ENCODE measurements at places on chromosomes 1 and 21. TPM values are rescaled to one million over a fixed set of nuclear protein-coding genes. Genes with fewer than 3 reads are reported as not detected.

DNA sequence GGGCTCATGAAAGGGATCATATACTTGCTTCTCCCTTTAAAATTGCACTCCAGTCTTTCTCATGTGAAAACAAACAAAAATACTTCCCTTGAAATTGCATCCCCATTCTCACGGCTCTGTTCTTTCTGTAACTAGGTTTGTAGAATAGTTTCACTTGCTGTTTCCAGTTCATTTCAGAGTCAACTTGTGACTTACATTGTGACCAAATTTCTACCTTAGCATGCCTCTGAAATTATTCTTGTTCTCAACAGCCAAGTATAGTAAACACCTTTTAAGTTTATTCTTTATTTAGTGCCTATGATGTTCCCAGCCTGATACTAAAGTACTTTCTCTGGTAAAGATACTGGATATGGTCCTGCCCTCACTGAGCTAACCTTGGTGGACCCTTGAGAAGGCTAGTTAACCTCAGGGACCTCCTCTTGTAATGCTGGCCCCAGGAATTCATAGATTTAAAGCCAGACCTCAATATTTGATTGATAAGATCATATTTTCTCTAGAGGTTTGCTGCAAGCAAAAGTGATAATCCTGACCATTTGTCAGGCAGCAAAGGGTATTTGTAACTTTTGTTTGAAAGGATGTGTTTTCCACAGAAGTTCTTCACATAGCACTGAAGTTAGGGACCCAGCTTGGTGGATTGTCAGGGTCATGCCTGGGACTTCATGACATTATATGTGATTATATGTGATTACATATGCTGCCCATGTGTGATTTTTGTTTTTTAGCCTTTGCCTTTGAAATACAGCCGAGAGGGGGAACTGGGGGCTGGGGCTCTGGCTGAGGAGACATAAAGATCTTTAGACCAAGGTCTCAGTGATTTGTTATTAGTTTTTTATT lies 29.6 kb downstream of the VANGL2 start:
- no peak for DNase-seq

GRCh38 chr1:46401154-46401913 lies 7.2 kb downstream of the FAAH start:
- peak; percentile 34 for DNase-seq

- DNase-seq: no peak
Measured at GRCh38 chr1:107250169-107250568, 109.3 kb downstream of the NTNG1 start.

- peak; percentile 63 for DNase-seq
Measured at GRCh38 chr1:39238476-39238875, 34.0 kb downstream of the MACF1 start.

GRCh38 chr1:229336345-229336744 lies 6.5 kb downstream of the CCSAP start:
- no peak for DNase-seq

- DNase-seq: no peak
Measured at GRCh38 chr1:59276439-59276851, 20.4 kb upstream of the FGGY start.

DNA sequence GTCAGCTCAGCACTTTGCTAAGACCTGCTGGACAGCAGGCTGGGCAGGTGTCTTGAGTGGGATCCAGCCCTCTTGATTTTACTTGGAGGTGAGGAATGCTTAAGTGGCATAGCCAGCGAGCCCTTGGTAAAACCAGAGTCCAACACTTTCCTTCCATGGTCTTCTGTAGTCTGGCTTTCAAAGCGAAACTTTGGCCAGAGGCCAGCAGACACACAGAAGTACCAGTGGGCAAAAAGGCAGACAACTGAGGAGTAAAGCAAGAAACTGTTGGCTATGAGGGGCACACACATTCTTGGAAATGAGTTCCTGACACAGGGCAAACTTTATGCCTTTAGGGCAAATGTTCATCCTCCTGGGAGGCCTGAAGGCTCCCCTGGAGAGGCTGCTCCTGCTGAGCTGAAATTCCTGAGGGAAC lies 281.0 kb upstream of the POU3F1 start:
- no peak for DNase-seq

DNA sequence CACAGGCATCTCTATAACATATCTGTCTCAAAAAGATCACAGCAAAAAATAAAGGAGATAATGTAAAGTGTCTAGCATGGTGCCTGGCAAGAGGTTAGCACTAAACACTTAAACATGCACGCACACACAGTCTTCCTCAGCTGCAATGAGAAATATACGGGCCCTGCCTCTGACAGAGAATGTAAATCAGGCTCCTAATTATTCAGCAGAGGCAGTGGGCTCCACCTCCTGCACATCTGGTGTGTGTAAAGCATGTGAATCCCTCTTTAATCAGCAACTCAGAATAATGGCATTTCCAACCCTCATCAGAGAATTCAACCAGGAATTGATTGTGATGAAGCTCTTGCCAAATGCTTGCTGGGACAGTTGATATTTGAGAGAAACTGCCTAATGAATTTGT lies 85.6 kb upstream of the KCNA3 start:
- DNase-seq: no peak

GRCh38 chr1:59061876-59062275 lies 235.0 kb upstream of the FGGY start:
- peak; percentile 49 for DNase-seq

GRCh38 chr21:31865429-31865970 lies 7.3 kb upstream of the HUNK start:
- no peak for DNase-seq

DNA sequence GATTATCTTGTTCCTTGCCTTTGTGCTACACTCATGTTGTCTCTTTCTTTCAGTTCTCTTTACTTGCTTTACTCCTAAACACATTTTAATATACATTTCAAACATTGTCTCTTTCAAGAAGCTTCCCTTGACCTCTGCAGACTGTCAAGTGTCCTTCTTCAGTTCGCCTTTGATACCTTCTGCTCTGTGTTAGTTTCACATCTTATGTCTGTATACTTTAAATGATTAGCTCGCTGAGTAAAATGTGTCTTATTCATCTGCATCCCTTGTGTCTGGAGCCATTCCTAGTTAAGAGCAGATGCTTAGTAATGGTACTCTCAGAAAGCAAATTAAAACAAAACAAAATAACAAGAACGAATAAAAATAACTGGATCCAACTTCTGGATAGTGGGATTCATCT lies 303.3 kb downstream of the S1PR1 start:
- no peak for DNase-seq

DNA sequence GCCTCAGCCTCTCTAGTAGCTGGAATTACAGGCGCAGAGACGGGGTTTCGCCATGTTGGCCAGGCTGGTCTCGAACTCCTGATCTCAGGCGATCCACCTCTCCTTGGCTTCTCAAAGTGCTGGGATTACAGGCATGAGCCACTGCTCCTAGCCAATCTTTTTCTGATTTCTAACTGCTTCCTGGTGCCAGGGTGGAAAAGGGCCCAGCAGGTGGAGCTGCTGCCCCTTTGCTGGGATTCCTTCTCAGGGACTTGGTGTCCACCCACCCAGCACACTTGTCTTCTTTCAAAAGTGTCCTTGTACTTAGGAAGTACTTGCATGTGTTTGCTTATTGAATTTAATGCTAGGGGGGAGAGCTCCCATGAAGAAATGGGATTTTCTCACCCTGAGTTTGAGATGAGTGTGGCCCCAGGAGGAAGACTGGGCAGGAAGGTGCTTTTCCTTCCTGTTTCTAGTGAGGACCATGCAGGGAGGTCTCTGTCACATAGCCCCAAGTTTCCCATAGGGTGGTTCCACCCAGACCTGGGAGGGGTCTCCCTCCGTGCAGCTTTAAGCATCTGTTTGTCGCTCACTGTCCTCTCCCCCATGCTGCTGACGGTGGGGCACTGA lies 14.2 kb downstream of the UTP11 start:
- peak; percentile 32 for DNase-seq

GRCh38 chr1:156704930-156705320 lies 458 bp downstream of the CRABP2 start:
- DNase-seq: peak; percentile 92

- DNase-seq: no peak
Measured at GRCh38 chr1:11339346-11340232, 66.6 kb downstream of the UBIAD1 start.

- DNase-seq: no peak
Measured at GRCh38 chr1:28759257-28759656, 22.5 kb downstream of the YTHDF2 start.

DNA sequence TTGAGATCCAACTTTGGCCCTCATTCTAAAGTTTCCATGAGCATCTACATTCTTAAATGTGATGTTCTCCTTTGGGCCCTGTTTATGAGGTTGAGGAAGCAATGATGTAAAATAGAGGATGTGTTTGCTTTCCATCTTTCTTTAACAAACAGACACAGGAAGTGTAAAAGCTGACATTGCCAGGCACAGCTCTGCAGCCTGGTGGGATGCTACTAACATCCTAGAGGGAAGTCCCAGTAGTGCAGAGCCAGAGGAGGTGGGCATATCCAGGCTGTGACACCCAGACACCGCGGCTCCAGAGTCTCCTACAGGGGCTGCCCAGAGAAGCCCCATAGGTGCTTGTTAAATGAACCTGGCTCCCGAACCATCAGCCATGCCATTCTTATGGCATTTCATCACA lies 16.2 kb downstream of the OLFML2B start:
- DNase-seq: no peak

DNA sequence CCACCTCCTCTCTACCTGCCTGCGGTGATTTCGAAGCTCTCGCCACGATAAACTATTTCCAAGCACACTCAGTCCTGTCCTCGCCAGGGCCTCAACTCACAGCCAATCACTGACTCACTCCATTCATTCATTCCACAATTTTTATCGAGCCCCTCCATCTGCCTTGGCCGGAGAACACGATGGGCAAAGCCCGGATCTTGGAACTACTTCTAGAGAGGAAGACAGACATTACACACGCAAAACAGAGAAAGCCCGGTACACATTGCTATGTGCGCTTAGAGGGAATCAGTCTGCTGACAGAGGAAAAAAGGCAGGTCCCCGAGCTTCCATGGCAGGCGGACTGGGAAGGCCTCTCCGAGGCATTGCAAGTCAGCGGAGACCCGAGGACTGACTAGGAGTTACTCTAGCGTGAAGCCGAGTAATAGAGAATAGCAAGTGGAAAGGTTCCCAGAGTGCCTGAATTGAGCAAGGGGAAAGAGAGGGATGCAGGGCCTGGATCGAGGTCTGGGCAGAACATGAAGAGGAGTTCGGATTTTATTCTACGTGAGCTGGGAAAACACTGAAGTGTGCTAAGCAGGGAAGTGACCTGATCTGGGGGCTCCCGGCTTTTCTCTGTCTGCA lies 54.2 kb upstream of the DNAJC6 start:
- DNase-seq: peak; percentile 3

- DNase-seq: no peak
Measured at GRCh38 chr1:97693601-97694000, 227.2 kb downstream of the DPYD start.

DNA sequence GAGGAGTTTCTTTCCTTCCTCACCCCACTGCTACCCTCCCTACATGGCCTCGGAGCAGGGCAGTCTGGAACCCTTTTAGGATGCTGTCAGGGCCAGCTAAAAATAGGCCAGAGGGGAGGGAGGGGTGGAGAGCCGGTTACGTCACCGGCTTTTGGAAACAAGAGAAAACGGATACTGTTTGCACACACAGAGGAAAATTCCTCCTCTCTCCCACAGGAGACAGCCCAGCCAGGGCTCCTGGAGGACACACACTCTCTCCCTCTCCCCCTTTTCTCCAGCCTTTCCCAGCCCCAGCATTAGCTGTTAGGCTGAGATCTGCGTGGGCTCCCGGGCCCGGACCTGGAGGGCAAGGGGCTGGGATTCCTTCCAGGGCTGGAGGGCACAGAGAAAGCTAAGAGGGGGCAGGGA lies 20.0 kb upstream of the ALDH4A1 start:
- DNase-seq: peak; percentile 64

- no peak for DNase-seq
Measured at GRCh38 chr1:67614511-67614934, 70.5 kb upstream of the GADD45A start.

DNA sequence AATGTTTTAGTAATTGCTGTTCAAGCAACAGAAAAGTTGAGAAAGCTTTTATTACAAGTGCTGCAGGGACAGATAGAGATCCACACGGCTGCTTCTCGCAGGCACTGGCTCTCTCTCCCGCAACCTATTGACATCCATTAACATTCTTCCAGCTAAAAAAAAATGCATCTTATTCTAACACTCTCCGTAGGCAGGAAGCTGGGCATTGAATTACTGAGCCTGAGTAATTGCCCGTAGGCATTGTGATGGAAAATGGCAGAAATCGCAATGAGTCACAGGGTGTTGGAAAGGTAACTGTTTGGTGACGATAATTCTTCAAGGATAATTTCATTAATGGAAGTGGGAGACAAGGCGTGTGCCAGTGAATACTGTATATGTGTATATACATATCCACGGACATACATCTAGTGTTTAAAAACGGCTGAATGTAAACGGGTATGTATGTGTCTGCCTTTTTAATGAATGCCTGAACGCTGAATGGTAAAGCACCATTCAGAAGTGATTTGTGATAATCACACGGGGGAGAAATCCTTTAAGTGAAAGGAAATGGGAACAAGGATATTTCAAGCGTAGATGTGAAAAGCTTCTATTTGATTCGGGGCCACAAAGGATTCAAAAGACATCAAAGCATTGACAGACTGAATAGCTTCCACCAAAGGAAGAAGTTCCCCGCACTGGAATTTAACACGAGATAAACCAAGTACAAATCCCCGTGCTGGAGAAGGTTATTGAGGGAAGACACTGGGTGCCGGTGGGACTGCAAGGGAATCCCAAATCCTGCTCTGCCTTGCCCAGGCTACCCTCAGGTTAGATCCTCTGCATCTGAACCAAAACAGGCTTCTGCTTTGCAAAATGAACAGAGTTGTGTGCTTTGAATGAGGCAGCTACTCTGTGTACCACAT lies 567.2 kb downstream of the NPHP4 start:
- peak; percentile 48 for DNase-seq

GRCh38 chr21:45372732-45373355 lies 32.1 kb upstream of the COL18A1 start:
- DNase-seq: no peak

GRCh38 chr1:109838838-109839240 lies 71.8 kb upstream of the CSF1 start:
- DNase-seq: peak; percentile 91

Gene TRAF3IP3
- not detected for total RNA-seq

Gene PGM1
- total RNA-seq: 19.8 TPM

Gene SPRR1B
- not detected for total RNA-seq

Gene RNF186
- total RNA-seq: not detected

Gene SLC16A4
- 32.0 TPM for total RNA-seq

Gene KCNAB2
- total RNA-seq: 0.47 TPM

Gene RPE65
- total RNA-seq: not detected

Gene NENF
- total RNA-seq: 147 TPM

Gene ERG
- 4.4 TPM for total RNA-seq

Gene ZBTB8B
- not detected for total RNA-seq

Gene KCNK1
- total RNA-seq: 0.53 TPM

Gene KIF17
- not detected for total RNA-seq
